ENCODE measurements at places on chromosomes 5 and 9. TPM values are rescaled to one million over a fixed set of nuclear protein-coding genes. Genes with fewer than 3 reads are reported as not detected.

CSF1R gene
- total RNA-seq, result not detected

PHF24 gene
- total RNA-seq, result under 0.01 TPM

ZFP37 gene
- 2.1 TPM for total RNA-seq

IL33 gene
- 186 TPM for total RNA-seq

DBH gene
- total RNA-seq, result not detected

LARP1 gene
- 22.1 TPM for total RNA-seq

IFNA13 gene
- total RNA-seq, result not detected

GADD45G gene
- 0.08 TPM for total RNA-seq

CCDC69 gene
- total RNA-seq, result 5.9 TPM

ROR2 gene
- 29.1 TPM for total RNA-seq

ARID3C gene
- 0.08 TPM for total RNA-seq

LCN9 gene
- not detected for total RNA-seq

NUTM2F gene
- not detected for total RNA-seq

DCTN3 gene
- total RNA-seq, result 161 TPM

TBC1D13 gene
- 8.4 TPM for total RNA-seq

PDE6A gene
- total RNA-seq, result not detected

SLC23A1 gene
- total RNA-seq, result not detected

SV2C gene
- not detected for total RNA-seq

EGFL7 gene
- 38.5 TPM for total RNA-seq

ITGA2 gene
- 8.2 TPM for total RNA-seq

PCDHB3 gene
- total RNA-seq, result 1.1 TPM

NME5 gene
- 2.1 TPM for total RNA-seq

GHR gene
- total RNA-seq, result 2.0 TPM

SLC45A2 gene
- not detected for total RNA-seq

TEX48 gene
- not detected for total RNA-seq
